ENCODE measurements at places on chromosomes 2 and 18. TPM values are rescaled to one million over a fixed set of nuclear protein-coding genes. Genes with fewer than 3 reads are reported as not detected.
A peak's percentile ranks its signal among the peaks of the same experiment; 100 is the strongest.

DNA sequence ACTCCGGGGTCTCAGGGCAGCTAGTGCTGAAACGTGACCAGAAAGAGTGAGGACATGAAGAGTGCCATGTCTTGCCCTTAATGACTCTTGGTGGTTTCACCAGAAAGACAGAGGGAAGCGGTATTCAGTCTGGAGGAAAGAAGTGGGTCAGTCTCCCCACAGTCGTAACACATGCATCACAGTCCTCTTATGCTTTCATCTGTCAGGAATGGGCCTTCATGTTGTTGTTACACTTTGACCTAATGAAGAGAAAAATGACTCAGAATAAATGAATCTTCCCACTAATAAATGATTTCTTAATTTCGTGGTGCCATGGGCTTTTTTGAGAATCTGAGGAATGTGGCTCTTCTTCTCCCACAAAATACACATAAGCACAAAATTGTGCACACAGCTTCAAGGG, 103.2 kb downstream of the SLC8A1 start:
- DNase-seq: no peak

GRCh38 chr2:40034198-40034597, 255.1 kb upstream of the THUMPD2 start:
- DNase-seq: peak; percentile 60

DNA sequence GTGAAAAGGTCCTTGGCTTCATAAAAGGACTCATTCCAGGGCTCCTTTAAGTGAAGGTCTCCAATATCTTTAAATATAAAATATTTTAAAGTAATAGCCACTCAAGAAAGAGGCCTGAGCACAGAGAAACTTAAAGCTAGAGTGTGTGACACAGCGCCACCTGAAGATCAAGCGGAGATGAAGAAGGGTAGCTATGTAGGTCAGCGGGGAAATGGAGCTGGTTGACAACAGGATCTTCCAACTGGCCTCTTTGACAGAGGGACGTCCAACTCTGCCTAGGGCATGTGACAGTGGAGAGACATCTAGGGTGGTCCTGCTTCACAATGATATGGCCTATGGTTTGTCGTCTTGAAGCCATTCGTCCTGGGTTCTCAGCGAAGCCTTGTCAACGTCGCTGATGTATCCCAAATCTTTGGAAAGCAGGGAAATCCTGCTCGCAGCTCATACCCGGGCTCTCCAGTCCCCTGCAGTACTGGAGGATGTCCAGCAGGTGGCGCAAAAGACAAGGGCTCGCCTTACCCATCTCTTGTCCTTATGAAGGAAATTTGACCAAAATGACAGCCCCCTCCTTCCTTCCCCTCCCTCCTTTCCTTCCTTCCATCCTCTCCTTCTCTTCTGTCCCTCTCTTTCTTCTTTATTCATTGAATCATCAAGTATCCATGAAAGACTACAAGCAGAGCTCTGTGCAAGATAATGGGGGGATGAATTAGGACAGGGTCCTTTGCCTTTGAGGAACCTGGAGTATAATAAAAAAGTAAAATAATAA, 59.6 kb downstream of the LONRF2 start:
- peak; percentile 64 for DNase-seq

GRCh38 chr2:172134270-172134669, 31.6 kb upstream of the DLX2 start:
- no peak for DNase-seq

Gene ID2
- polyA plus RNA-seq: 409 TPM

Gene ONECUT2
- not detected for polyA plus RNA-seq

Gene SMAD7
- 80.8 TPM for polyA plus RNA-seq

Measured in cardiac muscle cell (in vitro differentiated cells and primary cell).